ENCODE measurements at places on chromosomes 2 and 18.

- no peak for DNase-seq
These were observed 6.3 kb downstream of the EXOC6B start for GRCh38 chr2:72819501-72819900.

DNA sequence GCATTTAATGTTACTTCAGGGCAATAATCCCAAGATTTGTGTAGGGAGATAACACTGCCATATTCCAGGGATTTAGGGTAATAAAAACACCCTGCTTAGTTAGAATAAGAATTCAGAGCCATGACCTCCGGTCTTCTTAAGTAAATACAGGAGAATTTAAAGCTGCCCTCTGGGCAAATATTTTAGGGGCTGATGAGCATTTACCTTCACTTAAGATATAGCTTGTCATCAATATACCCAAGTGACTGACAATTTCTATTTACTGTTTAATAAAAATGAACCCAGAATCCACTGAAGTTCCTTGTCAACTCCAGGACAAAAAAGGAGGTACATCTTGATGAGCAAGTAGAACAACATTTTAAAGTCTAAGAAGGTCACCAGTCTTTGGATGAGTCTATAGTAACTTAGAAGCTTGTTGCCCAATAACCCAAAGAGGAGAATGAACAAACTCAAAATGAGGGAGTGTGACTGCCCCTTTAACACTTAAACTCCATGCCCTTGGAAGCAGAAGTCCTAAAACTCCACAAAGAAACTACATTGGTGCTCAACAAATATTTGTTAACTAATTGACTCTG, 24.3 kb upstream of the IKZF2 start:
- no peak for DNase-seq

GRCh38 chr2:102129082-102129481, 13.5 kb upstream of the IL1R1 start:
- no peak for DNase-seq

- DNase-seq = peak; percentile 2
These were observed 101.4 kb upstream of the RAB6C start for GRCh38 chr2:129877795-129878775.

DNA sequence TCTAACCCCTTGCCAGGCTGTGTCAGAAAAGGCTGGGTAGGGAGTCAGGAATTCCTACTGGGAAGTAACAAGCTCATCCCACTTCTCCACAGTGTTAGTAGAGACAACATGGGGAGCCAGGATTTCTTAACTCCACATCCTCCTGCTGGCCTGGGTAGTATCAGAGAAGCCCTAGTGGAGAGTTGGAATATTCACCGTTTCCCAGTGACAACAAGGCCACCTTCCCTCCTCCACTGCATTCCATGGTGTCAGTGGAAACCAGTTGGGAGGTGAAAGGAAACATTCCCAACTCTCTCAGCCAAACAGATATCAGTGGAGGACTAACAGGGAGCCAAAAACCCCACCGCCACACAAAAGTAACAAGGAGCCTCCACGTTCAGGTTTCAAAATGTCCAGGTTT, 41.2 kb downstream of the SRD5A2 start:
- DNase-seq = no peak

GRCh38 chr2:214103276-214104001, 307.4 kb upstream of the VWC2L start:
- no peak for DNase-seq

- DNase-seq = no peak
These were observed 587.5 kb upstream of the DSEL start for GRCh38 chr18:68104036-68104435.

DNA sequence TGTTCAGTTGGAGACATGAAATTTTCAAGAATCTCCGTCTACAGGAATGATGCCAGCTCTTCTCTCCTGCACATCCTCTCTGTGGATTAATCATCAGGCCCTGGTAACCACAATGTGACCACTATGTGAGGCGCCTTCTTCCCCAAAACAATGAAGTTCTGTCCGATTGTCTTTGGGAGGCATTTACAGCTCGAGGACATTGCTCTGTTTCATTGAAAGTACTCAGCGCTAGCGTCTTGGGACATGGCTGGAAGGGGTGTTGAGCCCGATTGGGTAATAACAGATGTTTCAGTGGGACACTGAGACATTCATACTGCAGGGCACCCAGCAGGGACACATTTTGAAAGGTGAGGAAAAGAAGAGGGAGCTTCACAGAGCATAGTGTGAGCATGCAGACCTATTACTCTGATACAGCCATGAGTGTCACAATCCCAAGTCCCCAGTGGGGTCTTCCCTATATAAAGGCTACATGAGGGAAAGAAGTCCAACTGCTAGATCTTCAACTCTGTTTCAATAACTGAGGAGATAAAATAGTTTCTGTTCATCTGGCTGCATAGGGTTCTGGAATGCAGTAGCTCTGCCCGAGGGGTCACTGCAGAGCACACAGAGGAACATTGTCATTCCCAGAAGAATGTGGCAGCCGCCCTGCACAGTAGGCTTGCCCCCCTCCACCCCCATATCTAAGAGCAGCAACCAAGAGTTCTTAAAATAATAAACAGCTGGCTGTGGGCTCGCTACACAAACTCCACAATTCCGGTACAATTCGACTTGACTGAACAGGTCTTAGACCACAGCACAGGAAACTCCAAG, 237.3 kb downstream of the OSR1 start:
- DNase-seq = no peak

GRCh38 chr2:11241412-11242203, 86.3 kb downstream of the SLC66A3 start:
- no peak for DNase-seq

GRCh38 chr2:231883468-231883881, 42.7 kb downstream of the NPPC start:
- DNase-seq = no peak

DNA sequence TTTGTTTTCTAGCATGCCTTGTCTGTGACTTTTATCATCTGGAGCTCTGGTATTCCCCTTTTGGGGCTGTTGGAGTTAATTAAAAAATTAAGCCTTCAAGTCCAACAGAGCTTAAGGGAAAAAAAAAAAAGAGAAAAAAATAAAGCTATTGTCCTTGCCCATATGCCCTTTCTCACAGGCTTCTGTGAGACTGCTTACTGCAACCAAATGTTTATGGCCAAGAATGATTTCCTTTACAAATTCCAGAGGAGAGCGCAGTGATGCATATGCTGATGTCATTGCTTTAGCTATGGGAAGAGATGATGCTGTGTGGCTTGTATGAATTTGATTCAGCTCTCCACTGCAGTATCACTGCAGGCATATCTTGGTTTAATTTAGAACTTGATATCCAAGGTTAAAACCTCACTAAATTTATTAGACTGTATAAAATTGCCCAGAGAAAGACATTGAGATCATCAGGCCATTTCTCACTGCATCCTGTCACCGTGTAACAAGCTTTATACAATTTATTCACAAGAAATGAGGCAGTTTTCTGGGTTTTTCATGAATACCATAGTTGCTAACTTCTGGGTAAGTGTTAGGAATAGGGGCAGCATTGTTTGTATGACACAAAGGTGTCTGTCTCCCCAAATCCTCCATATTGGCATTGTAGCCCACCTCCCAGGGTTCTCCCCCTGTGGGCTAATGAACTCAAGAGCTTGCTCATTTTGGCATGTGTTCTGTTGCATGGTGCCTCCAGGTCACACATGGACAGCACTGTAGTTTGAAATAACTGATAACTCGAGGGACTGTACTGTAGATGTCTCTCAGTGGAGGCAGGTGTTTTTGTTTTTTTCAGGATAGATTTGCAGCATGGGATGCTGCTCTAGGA, 85.0 kb downstream of the TANC1 start:
- no peak for DNase-seq

GRCh38 chr2:236180831-236181453, 12.8 kb upstream of the GBX2 start:
- peak; percentile 42 for DNase-seq

DNA sequence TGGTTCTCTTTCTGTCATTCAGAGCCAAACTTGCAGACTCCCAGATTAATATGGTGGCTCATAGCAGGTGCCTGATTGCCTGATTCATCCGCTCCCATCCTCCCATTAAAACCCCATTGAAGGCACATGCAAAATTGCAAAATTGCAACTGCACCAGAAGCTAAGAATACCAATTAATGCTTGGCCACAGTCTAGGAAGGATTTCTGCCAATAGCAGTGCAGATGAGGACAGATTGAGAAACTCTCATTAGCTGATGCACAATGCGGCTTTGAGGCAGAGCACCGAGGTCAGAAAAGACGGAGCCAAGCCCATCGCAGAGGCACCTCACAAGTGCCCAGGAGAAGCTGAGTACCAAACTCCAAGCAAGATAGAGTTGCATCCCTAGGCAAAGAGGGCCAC, 172.8 kb downstream of the ARL4C start:
- DNase-seq = no peak

DNA sequence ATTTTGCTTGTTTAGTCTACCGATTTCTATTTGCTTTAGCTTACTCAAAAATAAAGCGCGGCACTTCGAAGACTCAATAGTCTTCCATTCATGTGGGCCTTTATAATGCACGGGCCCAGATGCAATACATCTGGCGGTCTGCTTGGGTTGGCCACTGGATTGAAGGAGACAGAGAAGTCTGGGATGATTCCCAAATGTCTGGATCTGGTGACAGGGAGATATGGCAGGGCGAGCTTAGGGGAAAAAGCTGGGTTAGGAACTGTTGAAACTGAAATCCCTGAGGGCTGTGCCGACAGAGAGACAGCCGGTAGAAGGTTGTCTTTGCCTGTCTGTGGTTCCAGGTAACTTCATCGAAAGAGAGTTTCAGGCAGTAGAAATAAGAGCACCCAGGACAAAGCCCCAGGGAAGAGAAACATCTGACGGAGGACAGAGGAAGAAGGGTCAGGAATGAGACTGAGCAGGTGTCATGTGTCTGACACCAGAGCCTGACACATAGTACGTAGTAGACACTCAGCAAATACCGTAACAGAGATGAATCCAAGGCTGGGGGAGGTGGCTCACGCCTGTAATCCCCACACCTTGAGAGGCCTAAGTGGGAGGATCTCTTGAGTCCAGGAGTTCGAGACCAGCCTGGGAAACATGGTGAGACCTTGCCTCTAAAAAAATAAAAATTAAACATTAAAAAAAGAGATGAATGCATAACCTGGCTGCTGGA, 13.6 kb downstream of the CLUL1 start:
- no peak for DNase-seq

DNA sequence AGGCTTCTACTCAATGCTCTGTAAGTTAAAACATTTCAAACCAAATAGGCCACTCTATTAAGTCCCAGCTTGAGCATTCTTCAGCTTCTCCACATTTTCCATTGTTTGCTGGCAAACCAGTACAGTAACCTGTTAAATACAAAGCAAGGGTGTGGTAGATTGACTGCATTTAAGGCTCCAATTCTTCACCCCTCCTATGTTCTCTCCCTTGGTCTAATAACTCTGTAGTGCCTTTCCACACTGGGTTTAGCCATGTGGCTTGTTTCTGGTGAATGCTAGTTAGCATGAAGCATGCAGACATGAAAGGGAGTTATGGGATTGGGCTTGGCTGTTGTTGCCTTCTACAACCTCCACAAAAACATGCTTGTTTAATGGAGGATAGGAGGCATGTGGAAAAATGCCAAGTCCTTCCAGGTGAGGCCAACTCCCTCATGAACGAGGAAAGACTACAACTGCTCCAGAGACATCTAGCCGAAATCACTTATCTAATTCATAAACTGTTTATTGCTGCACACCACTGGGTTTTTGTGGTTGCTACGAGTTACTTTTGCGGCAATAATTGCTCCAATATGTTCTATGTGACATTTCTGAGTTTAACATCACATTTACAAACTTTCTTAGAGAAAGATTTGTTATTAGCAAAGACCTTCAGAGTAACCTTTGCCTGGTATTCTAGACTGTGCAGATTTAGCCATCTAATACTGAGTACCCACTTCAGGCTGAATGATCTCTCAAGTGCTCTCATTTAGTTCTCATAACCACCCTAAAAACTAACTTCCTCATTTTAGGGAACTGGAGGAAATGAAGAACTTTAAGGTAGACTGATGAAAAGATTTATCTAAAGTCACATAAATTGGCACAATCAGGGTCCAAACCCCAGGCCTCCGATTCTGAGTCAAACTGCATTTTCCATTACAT, 104.0 kb downstream of the SMAD2 start:
- DNase-seq = no peak

DNA sequence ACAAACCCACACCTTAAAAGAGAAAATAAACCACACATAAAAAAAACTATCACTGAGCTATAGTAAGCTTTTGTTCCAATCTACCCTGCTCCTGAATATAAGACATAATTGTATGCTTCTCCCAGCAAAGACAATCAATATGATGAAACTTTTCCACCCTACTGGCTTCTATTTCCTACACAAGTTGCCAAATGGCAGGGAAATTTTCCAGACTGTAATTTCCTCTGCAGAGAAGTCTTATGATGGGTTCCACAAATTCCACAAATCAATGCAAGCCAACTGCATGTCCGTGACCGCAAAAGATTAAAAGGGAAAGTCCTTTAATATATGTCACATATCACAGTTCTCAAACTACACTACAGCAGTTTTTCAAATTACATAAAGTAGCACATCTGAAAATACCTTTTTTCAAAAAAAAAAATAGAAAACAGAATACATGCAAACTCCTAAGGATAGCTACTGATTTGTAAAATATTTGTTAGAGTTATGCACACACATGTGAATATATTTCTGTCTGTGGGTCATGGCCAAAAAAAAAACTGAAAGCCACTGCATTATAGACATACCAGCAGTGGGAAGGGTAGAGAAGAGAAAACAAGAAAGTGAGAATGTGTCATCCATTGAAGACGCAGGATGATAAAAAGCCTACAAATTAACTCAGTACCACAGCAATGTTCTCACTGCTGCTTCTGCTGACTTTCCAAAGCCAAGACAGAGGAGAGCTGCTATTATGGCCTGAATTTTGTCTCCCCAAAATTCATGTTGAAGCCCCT, 61.4 kb downstream of the RPL31 start:
- DNase-seq = no peak

- DNase-seq = no peak
These were observed 43.7 kb downstream of the EHD3 start for GRCh38 chr2:31277621-31278020.

- no peak for DNase-seq
These were observed 148.5 kb downstream of the FHOD3 start for GRCh38 chr18:36446059-36446458.

DNA sequence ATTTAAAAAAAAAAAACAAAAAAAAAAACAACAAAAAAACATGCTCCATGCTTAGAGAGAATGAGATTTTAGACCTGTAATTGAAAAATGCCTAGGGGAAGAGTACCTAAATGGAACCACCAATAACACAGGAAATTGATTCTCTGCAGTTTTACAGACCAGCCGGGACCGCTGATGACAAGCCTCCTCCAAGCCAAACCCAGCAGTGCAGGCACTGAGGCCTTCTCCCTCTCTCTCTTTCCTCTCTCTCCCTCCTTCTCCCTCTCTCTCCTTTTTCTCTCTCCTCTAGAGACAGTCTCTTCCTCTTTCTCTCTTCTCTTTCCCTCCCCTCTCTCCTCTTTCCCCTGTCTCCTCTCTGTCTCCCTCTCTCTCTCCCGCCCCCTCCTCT, 228.8 kb upstream of the COPS8 start:
- no peak for DNase-seq

DNA sequence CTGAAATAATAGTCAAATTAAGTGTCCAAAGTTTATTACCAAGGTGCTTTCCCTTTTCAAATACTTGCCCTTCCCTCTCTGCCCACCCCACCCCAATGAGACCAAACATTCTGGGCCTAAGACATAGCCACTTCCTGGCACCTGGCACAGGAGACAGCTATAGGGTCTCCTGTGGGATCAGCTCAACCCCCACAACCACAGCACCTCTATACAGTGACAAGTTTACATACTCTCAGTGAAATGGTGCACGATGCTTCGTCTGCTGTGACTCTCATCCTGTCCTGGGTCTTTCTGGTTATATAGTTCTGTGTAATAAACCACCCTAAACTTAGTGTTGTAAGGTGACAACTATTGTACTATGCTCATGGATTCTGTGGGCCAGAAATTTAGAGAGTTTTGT, 466.2 kb downstream of the FBXO15 start:
- no peak for DNase-seq

All from activated CD4-positive, alpha-beta T cell treated with anti-CD3 and anti-CD28 coated beads, Interleukin-10, Interleukin-2, amounts not matched to agents 100 ng/mL and 50 ng/mL, durations not matched to agents 16 hours and 8 hours (primary cell).